A549 treated with DMSO at 1 μM for 4 hours (cell line): ENCODE measurements at places on chromosomes 13 and 19. TPM values are rescaled to one million over a fixed set of nuclear protein-coding genes. Genes with fewer than 3 reads are reported as not detected.

The FAM124A gene
- 1.9 to 2.9 TPM (median 2.1 TPM) in 5 replicates for total RNA-seq

The ZNF208 gene
- not detected in 5 replicates for total RNA-seq

The RFPL4A gene
- total RNA-seq, result 0.13 to 0.63 TPM (median 0.53 TPM) in 5 replicates

The PSG1 gene
- total RNA-seq, result 0.21 to 0.52 TPM (median 0.33 TPM) in 5 replicates

The YIPF2 gene
- 18.0 to 22.7 TPM (median 19.1 TPM) in 5 replicates for total RNA-seq

The SCGB2B2 gene
- total RNA-seq, result 0.03 to 0.19 TPM (median 0.08 TPM) in 3 of 5 replicates, not detected in the others

The SLC6A16 gene
- 1.1 to 1.6 TPM (median 1.2 TPM) in 5 replicates for total RNA-seq

The NLRP5 gene
- total RNA-seq, result not detected in 5 replicates

The TLE6 gene
- total RNA-seq, result 4.1 to 6.1 TPM (median 5.0 TPM) in 5 replicates

The LTBP4 gene
- 46.1 to 67.2 TPM (median 60.0 TPM) in 5 replicates for total RNA-seq

The ZNF792 gene
- total RNA-seq, result 1.7 to 2.0 TPM (median 2.0 TPM) in 5 replicates

The TEX26 gene
- not detected in 5 replicates for total RNA-seq

The METTL21C gene
- total RNA-seq, result not detected in 5 replicates

The TNFSF11 gene
- not detected in 5 replicates for total RNA-seq

The HIPK4 gene
- 0.19 to 0.31 TPM (median 0.26 TPM) in 5 replicates for total RNA-seq

The SBK3 gene
- total RNA-seq, result 1.7 to 2.4 TPM (median 2.2 TPM) in 5 replicates

The TARM1 gene
- not detected in 5 replicates for total RNA-seq

The CFD gene
- 8.2 to 19.0 TPM (median 16.7 TPM) in 5 replicates for total RNA-seq

The SIGLECL1 gene
- total RNA-seq, result not detected in 5 replicates

The OPA3 gene
- total RNA-seq, result 12.6 to 17.5 TPM (median 17.0 TPM) in 5 replicates

The MAP2K7 gene
- total RNA-seq, result 11.8 to 18.7 TPM (median 16.9 TPM) in 5 replicates

The CLC gene
- total RNA-seq, result not detected in 5 replicates

The ATP4A gene
- 0.10 TPM in 1 of 5 replicates, not detected in the others for total RNA-seq

The FLT3LG gene
- total RNA-seq, result 0.68 to 1.7 TPM (median 1.2 TPM) in 5 replicates

The MIR17HG gene
- 0.97 to 2.0 TPM (median 1.5 TPM) in 5 replicates for total RNA-seq

The CATSPERD gene
- total RNA-seq, result not detected in 5 replicates

The CEACAM7 gene
- 0.05 to 0.08 TPM in 2 of 5 replicates, not detected in the others for total RNA-seq

The ACP7 gene
- 0.09 to 0.23 TPM (median 0.16 TPM) in 4 of 5 replicates, not detected in the other for total RNA-seq

The FXYD1 gene
- not detected in 5 replicates for total RNA-seq

The PTPRH gene
- total RNA-seq, result 3.7 to 7.4 TPM (median 4.9 TPM) in 5 replicates

The LILRB4 gene
- total RNA-seq, result not detected in 5 replicates

The MEIS3 gene
- 31.2 to 40.3 TPM (median 33.7 TPM) in 5 replicates for total RNA-seq

The ZNF813 gene
- total RNA-seq, result 0.16 to 0.80 TPM (median 0.26 TPM) in 5 replicates

The ZNF471 gene
- 0.03 to 0.08 TPM (median 0.05 TPM) in 4 of 5 replicates, not detected in the other for total RNA-seq

The FFAR3 gene
- total RNA-seq, result not detected in 5 replicates

The CYP4F2 gene
- 0.07 to 0.20 TPM (median 0.11 TPM) in 4 of 5 replicates, not detected in the other for total RNA-seq

The NKPD1 gene
- total RNA-seq, result 0.04 to 0.09 TPM (median 0.05 TPM) in 5 replicates

The CEACAM3 gene
- total RNA-seq, result not detected in 5 replicates

The CEACAM20 gene
- total RNA-seq, result 0.06 to 0.12 TPM (median 0.10 TPM) in 3 of 5 replicates, not detected in the others

The CBLC gene
- total RNA-seq, result not detected in 5 replicates

The CRX gene
- total RNA-seq, result not detected in 5 replicates

The ZNF737 gene
- not detected in 5 replicates for total RNA-seq

The CLEC11A gene
- total RNA-seq, result 6.4 to 10.5 TPM (median 9.0 TPM) in 5 replicates

The C2CD4C gene
- total RNA-seq, result 0.22 to 0.60 TPM (median 0.58 TPM) in 5 replicates

The ZNF121 gene
- 3.6 to 4.8 TPM (median 4.1 TPM) in 5 replicates for total RNA-seq

The APOC1 gene
- 109 to 128 TPM (median 117 TPM) in 5 replicates for total RNA-seq

The ZNF8 gene
- total RNA-seq, result 1.3 to 1.5 TPM (median 1.3 TPM) in 5 replicates
